ENCODE measurements at places on chromosomes 13 and 19.

- DNase-seq: peak; percentile 24
These were observed 10.4 kb downstream of the ATP4B start for GRCh38 chr13:113647351-113648215.

DNA sequence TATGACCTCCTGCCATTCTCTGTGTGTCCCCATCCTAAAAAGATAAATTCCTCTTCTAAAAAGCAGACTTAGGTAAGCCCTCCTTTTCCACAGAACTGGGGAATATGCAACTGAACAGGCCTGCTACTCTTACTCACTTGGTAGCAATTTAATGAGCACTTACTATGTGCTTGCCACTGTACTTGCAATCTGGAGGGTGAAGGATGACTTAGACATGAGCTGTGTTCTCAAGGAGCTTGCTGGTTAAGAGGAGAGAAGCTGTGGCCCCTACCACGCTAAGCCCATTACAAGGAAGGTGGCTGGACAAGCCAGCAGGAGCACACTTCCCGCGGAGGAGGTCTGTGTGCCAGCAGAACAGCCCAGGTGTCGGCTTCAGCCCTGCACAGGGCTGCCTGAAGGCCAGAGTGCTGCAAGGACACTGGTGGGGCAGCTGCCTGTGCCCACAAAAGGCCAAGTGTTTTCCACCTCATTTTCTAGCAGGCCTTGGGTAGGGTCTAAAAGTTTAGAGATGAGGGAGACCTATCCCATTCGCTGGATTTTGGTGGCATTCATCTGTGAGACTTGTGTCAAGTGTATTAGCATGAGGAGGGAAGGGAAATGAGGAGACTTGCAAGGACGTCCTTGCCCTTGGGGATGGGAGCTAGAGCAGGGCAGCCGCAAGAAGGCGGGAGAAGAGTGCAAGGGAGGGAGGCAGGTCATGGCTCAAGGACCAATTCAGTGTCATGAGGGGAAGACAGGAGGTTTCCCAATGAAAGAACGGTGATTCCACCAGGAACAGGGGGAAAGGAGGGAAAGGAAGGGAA, 52.0 kb downstream of the COL4A1 start:
- no peak for DNase-seq

GRCh38 chr13:68897331-68897928, 1210.2 kb upstream of the ATXN8OS start:
- DNase-seq: no peak

DNA sequence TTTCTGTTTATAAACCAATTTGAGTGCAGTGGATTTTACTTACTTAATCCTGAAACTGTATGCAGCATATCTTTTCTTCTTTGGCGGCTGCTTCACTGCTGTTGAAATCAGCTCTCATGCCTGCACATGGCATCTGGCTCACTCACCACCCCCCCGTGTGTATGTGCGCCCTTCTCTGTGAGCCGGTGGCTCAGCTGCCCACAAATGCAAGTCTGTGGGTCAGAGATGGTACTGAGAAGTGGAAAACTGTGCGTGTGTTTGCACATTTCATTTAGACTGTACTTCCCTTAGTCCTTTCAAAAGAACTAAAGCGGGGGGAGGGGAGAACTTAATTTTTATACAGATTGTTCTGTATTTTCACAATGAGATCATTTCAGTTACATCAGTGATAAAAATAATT, 307.6 kb downstream of the SHISA2 start:
- no peak for DNase-seq

DNA sequence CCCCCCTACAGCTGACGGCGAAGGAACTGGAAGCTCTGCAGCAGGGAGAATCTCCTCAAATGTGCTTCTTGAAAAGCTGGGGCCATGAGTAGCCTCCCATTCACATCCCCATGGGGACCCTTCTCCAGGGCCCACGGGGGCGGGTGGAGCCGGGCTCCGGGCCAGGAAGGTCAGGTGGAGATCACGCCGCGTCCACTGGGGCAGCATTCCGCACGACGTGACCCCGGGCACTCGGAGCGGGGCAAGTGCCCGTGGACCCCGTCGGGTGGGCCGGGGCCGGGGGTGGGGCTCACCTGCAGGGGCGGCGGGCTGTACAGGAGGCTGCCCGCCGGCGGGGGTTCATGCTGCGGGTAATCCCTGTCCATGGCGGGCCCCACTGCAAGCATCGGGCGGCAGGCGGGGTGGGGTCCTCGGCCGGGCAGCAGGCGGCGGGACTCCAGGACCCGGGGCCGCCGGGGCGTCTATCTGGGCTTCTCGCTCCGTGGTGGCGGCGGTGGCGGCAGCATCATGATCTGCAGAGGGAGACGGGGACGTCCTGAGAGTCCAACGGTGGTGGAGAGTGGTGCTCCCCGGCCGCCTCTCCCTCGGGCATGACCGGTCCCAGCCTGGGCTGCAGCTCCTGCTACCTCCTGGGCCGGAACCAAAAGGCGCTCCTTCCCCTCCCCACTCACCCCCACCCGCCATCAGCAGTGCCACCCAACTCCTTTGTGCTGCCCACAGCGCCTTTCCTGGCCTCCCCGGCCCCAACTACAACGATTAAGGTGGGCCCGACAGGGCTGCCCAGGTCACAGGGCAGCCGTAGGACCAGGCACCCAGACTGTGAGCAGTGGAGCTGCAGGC, 20.0 kb downstream of the SBNO2 start:
- DNase-seq: no peak

DNA sequence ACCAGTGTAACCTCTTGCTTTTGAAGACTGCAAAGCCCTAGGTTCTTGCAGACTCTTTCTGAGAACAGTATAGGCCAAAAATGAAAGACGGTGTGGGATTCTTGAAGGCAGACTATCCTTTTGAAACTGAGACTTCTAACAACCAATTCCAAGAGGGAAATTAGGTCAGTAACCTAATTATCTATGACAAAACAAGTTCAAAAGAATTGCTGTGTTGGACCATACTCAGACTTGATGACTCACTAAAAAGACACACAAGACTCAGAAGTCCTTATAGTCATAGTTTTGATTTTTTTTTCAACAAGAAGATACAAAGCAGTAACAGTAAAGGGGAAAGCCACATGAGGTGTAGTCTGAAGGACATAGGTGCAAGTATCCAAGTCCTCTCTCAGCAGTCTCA, 624.0 kb upstream of the GPC6 start:
- no peak for DNase-seq

DNA sequence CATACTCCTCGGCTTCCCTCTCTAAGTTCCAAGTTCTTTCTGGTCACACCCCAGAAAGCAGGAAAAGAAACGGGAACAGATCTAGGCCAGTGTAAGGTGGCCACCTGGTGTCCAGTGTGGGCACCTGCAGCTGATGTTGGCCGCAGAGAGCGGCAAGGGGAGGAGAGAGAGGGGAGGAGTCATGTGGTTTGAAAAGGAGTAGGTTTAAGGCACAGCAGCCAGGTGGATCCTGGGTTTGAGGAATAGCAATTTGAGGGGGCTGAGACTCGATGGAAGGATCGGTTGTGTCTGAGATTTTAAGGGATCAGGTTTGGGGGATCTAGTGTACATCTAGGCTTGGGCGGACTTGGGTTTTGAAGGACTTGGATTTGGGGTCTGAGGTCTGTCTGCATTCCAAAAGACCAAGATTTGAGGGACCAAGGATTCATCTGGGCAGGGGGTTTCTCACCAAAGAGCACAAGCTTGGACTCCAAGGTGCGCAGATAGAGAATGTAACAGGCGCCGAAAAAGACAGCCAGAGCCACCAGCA, 1.2 kb downstream of the RABAC1 start:
- peak; percentile 51 for DNase-seq

- no peak for DNase-seq
These were observed 235.5 kb downstream of the PCDH9 start for GRCh38 chr13:66994517-66995202.

DNA sequence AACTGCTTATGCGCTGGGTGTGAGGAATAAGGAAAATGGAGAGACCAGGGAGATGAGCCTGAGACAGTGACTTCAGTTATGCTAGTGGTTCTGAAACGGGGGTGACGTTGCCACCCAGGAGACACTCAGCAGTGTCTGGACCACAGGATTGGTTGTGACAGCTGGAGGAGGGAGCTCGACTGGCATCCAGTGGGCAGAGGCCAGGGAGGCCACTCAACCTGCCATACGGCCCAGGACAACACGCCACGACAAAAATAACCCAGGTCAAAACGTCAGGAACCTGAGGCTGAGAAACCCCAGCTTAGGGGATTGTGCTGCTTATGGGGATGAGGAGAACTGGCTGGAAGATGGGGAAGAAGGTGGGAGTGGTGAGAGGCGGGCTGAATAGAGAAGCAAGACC, 10.4 kb downstream of the ZSCAN5A start:
- DNase-seq: no peak

GRCh38 chr13:106302011-106302410, 233.5 kb downstream of the EFNB2 start:
- DNase-seq: no peak

GRCh38 chr19:39413911-39414608, 1.6 kb downstream of the PLEKHG2 start:
- DNase-seq: no peak

DNA sequence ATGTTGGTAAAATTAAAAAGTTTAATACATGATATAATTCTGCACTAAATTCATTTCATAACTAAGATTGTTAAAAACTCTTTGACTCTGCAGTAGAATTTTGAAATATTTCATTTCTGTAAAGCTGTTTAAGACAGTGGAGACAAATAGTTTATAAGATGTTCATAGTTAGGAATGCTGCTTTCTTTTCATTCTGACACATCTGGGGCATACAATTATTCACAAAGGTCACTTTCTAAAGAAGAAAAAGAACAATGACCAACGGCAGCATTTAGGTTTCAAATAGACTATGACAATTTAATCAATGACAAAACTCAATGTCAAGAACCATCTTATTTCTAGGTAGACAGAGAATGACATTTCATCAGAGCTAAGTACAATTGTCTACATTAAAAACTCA, 1422.1 kb downstream of the PCDH9 start:
- no peak for DNase-seq

GRCh38 chr13:77476456-77476855, 59.0 kb upstream of the SCEL start:
- no peak for DNase-seq

- DNase-seq: no peak
These were observed 246.5 kb upstream of the TMTC4 start for GRCh38 chr13:100921139-100921538.

GRCh38 chr13:78035500-78035899, 116.9 kb upstream of the EDNRB start:
- DNase-seq: no peak

DNA sequence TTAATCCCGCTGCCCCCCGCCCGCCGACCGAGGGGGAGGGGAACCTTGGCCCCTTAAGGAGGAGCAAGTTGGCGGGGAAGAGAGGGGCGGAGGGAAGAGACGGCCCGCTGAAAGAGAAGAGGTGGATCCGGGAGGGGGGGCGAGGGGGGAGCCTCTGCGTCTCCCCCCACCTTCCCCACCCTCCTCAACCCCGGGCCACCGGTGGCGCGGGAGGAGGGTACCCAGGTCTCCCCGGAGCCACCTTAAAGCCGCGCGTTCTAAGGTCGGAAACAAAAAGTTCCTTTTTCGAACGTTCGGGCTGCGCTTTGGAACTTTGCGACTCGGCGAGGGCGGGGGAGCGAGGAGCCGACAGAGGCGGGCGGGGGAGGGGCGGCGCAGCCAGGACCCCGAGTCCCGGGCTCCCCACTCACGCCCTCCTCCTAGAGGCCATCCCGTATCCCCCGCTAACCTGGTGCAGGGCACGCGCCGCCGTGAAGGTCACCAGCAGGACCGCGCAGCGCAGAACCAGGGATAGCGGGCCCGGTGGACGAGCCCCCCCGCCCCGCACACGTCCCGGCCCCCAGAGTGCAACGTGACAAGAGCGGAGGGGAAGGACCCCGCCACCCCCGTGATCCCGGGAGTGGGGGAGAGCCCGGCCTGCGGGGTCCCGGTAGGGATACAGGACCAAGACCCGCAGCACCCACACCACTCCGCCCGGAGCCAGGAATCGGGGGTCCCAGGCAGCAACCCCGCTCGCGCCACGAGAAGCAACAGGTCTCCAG, 659 bp downstream of the ERF start:
- peak; percentile 63 for DNase-seq

DNA sequence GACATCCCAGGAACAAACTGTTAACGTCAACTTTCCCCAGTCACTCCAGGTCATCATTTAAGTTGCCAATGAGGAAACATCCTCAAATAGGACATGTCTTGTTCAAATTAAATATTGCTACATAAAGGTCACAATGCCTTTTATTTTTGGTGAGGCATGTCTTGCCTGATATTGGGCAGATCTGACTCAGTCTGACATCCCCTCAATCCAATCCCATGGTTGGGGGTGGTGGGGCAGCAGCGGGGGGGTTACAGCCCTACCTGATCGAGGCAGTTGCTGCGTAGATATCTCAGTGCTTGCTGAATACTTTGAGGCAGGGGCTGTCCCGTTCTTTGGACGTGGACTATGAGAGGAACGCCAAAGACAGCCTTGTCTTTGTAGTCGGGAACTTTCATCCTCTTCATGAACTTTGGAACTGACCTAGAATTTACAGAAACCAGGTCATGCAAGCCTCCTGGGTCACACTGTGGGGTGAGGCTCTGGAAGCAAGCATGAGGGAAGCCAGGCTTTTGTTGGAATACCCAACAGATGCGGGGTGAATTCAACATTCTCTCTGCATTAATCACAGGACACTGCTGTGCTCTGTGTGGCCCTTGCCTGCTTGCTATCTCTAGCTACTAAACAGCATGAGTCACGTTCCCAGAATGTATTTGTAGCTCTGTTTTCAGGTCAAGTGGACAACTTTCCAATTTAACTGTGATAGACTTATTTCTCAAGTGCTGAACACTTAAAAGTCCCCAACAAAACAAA, 109.8 kb downstream of the KL start:
- DNase-seq: no peak

DNA sequence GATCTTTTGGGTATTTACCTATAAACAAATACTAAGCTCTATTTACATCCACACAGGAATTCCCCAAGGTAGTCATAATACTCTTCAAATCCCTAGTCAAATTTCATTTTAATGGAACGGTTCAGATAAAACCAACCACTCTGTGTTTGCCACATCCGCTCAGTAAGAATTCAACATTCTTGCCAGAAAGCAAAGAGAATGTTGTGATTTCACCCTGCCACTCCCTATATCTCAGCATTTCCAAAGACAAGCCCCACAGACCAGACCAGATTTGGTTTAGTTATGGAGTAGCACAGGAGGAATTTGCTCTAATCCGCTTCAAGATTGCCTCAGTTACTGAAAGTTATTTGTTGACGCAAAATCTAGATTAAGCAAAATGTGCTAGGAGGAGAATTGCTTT, 105.6 kb upstream of the SERP2 start:
- DNase-seq: no peak

GRCh38 chr13:32150794-32151193, 119.2 kb downstream of the FRY start:
- DNase-seq: no peak

Data from activated CD4-positive, CD25-positive, alpha-beta regulatory T cell treated with anti-CD3 and anti-CD28 coated beads, Interleukin-2, amount 50 U/mL, for 72 hours (primary cell).